Neural crest cell (in vitro differentiated cells): ENCODE measurements at places on chromosomes 1 and 21. TPM values are rescaled to one million over a fixed set of nuclear protein-coding genes. Genes with fewer than 3 reads are reported as not detected.

ATP13A2 gene
- total RNA-seq: 53.9 and 59.0 TPM in 2 replicates

FTCD gene
- total RNA-seq: 1.4 and 1.8 TPM in 2 replicates

HES3 gene
- total RNA-seq: 23.6 and 25.2 TPM in 2 replicates

DNA sequence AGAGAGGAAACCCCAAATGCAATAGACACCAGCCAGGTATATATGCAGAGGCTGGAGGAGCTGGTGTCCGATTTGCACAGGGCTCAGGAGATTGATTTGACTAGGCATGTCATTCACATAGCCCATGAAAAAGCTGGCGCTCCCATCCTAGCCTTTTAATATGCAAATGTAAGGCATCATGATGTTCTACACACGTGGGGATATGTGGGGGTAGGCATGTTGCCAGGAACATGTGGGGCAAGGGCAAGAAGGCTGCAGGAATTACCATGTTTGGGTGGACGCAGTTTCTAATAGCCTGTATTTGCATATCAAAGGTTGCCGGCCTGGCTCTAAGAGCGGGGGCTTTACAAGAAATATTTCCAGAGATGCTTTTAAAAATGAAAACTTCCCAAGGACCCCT lies 11.7 kb upstream of the SH3GLB1 start:
- peaks cover 13% of the 10 kb centered on the region for H3K27me3 ChIP-seq
- no peak overlapping the region for H3K4me3 ChIP-seq
- H3K4me1 ChIP-seq: no peaks in the 10 kb centered on the region
- no peak overlapping the region for H3K27ac ChIP-seq
- H3K36me3 ChIP-seq: no peaks in the 10 kb centered on the region

DNA sequence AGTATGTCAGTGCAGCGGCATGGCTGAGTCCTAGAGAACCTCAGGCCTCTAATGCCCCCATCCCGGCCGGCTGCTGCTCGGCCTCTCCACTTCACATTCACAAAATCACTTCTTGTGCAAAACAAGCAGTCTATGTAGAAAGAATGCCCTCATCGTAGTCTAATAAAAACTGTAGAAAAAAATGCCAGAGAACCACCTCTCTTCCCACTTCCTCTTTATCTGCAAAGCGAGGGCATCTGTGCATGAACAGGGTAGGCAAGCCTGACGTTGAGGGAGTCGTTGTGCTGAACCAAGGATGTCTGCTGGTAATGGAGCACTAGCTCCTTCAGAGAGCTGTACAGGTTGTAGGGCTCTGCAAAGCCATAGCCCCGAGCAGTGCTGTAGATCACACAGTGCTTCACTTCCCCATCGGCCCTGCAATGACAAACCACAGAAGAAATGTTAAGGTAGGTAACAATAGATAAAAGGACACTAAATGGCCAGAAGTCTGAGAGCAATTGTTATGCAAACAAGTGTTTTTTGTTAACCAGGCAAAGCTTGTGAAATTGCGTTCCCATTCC lies 88.9 kb downstream of the PIK3R3 start:
- H3K27me3 ChIP-seq: no peaks in the 10 kb centered on the region
- DNase-seq: no peak
- H3K4me3 ChIP-seq: peak overlapping the region; percentile 3
- H3K36me3 ChIP-seq: peaks cover 8% of the 10 kb centered on the region

GRCh38 chr1:158002022-158002630 lies 8.7 kb downstream of the KIRREL1 start:
- H3K36me3 ChIP-seq: no peaks in the 10 kb centered on the region
- peak overlapping the region; percentile 85 for H3K27ac ChIP-seq
- no peaks in the 10 kb centered on the region for H3K27me3 ChIP-seq
- DNase-seq: no peak
- H3K4me3 ChIP-seq: peak overlapping the region; percentile 75

GRCh38 chr1:203136409-203137042 lies 9.0 kb downstream of the ADORA1 start:
- DNase-seq: no peak
- no peaks in the 10 kb centered on the region for H3K27me3 ChIP-seq
- no peaks in the 10 kb centered on the region for H3K4me1 ChIP-seq
- no peak overlapping the region for H3K4me3 ChIP-seq
- H3K27ac ChIP-seq: no peak overlapping the region

DNA sequence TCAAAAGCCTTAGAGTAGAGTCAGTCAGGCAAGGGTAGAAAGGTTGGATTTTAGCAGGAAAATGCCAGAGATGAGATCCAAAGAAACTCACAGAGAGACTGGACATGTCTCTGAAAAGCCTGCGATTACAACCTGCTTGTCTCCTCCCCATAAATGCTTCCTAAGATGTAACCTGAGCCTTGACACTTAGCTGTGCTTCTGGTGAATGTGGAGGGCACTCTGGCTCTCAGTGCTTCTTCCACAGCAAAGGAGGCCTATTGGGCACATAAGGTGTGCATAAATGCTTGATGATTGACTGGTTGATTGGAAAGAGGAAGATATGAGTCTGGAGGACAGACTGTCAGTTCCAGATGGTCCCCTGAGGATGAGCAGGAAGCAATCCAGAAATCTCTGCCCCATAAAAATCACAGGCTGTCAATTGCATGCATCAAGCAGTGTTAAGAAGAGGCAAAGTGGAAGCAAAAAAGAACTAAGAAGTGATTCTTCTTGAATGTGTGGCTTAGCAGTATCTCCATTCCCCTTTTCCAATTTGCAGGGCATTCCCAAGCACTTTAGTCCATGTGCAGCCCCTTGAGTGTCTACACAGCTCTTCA lies 236.2 kb upstream of the RRP15 start:
- no peaks in the 10 kb centered on the region for H3K4me1 ChIP-seq
- no peak overlapping the region for H3K27ac ChIP-seq
- no peaks in the 10 kb centered on the region for H3K27me3 ChIP-seq
- H3K36me3 ChIP-seq: no peaks in the 10 kb centered on the region
- no peak overlapping the region for H3K4me3 ChIP-seq

DNA sequence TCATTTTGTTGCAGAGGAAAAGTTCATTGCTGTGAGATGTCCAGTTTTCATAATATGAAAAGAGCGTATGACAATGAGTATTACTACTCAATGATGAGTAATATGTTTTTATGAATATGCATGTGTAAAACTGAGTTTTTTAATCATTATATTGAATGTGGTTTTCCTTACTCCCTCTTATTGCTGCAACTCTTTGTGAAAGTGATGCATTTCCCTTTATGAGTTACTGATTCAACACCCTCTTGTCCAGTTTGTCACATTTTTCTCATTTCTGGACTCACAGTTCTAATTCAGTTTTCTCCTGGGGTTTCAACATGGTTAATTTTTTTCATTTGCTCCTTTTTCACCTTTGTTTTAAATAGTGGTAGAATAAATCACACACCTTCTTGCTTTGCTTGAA lies 35.2 kb upstream of the KCNJ15 start:
- no peak overlapping the region for H3K4me3 ChIP-seq
- no peak overlapping the region for H3K27ac ChIP-seq
- peaks cover 5% of the 10 kb centered on the region for H3K4me1 ChIP-seq
- no peak for DNase-seq
- peaks cover 20% of the 10 kb centered on the region for H3K36me3 ChIP-seq

DNA sequence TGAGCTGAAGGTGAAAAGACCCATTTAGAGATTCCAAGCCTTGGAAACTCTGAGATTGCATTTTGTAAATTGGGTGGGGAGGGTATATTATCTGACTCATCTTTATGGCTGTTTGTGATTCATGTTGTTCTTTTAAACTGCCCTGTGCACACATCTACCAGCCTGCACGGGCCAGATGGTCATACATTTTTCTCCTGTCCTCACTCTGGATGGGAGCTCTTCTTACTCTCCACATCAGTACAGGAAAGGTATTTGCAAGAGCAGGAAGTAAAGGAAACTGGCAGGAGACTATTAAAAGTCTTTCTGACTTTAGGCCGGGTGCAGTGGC lies 14.3 kb upstream of the NMNAT2 start:
- H3K4me3 ChIP-seq: no peak overlapping the region
- no peak for DNase-seq

GRCh38 chr1:232944347-232944746 lies 6.1 kb upstream of the NTPCR start:
- H3K36me3 ChIP-seq: no peaks in the 10 kb centered on the region
- H3K4me3 ChIP-seq: no peak overlapping the region
- peaks cover 10% of the 10 kb centered on the region for H3K4me1 ChIP-seq
- no peak for DNase-seq
- no peaks in the 10 kb centered on the region for H3K27me3 ChIP-seq

DNA sequence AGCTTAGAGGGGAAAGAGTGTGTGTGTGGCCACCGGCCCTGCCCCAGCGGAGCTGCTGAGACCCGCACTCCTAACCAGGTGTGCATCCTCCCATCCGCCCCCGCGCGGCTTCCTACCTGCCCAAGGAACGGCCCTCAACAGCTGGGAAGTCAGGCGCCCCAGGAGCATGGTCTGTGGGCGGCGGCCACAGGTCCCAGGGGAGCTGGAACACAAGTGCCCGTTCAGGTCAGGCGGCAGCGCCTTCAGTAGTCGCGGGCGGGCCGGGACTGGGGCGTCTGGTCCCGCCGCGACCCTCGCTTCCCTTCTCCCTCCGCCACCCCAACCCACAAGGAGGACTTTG lies 448 bp downstream of the AURKAIP1 start:
- no peaks in the 10 kb centered on the region for H3K27me3 ChIP-seq
- H3K4me1 ChIP-seq: peaks cover 9% of the 10 kb centered on the region
- no peaks in the 10 kb centered on the region for H3K36me3 ChIP-seq
- no peak for DNase-seq

DNA sequence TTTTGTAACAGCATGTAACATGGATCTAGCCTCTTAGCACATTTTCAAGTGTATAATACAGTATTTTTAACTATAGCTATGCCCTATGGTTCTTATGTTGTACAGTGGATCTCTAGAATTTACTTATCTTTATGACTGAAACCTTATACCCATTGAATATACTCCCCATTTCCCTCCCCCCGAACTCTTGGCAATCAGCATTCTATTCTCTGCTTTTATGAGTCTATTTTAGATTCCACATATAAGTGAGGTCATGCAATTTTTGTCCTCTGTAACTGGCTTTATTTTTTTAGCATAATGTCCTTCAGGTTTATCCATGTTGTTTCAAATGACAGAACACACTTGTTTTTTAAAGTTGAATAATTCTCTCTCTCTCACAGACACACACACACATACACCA lies 3.1 kb upstream of the GBP6 start:
- DNase-seq: no peak
- H3K36me3 ChIP-seq: no peaks in the 10 kb centered on the region
- H3K27me3 ChIP-seq: peaks cover 16% of the 10 kb centered on the region
- no peak overlapping the region for H3K4me3 ChIP-seq
- no peak overlapping the region for H3K27ac ChIP-seq

GRCh38 chr1:6743189-6744101 lies 41.8 kb upstream of the CAMTA1 start:
- H3K36me3 ChIP-seq: no peaks in the 10 kb centered on the region
- no peak for DNase-seq
- no peak overlapping the region for H3K27ac ChIP-seq
- no peaks in the 10 kb centered on the region for H3K4me1 ChIP-seq
- peak overlapping the region; percentile 58 for H3K4me3 ChIP-seq

GRCh38 chr1:54800899-54801759 lies at the start of gene TTC22:
TTC22 (minus strand) TSS chr1:54801323; CDS start chr1:54801163, 160 bp downstream.
- DNase-seq: no peak
- H3K36me3 ChIP-seq: no peaks in the 10 kb centered on the region
- H3K27ac ChIP-seq: no peak within 1 kb of the TSS
- H3K27me3 ChIP-seq: peaks cover 31% of the 10 kb centered on the region

GRCh38 chr1:84853741-84854721 lies 39.0 kb downstream of the LPAR3 start:
- H3K27ac ChIP-seq: no peak overlapping the region
- no peak for DNase-seq
- H3K4me3 ChIP-seq: no peak overlapping the region
- H3K36me3 ChIP-seq: no peaks in the 10 kb centered on the region
- H3K27me3 ChIP-seq: no peaks in the 10 kb centered on the region
- H3K4me1 ChIP-seq: peaks cover 11% of the 10 kb centered on the region

DNA sequence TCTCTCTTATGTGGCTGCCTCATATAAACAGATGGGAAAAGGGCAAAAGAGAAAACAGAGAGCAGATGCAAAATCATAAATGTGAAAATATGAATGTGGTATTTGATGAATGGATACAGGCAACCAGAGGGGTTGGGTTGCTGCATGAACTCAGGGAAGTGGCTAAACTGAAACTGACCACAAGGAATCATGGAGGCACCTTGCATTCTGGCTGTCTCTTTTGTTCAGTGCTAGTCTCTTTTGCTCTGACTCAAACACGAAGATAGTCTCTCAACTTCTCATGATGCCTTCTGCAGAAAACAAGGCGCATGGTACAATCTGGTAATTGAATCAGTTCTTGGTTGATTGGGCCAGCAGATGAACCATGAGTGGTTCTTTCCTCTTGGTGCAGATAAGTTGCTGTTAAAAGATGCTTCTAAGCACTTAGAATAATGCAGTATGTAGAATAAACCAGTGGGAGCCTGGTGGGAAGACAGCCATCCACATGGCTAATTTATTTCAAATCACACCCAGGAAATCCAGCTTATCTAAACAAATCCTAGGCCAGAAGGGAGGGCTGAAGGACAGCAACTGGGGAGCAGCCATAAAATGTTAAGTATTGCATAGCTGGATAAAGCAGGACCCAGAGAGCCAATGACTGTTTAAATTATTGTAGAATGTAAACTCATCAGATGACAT lies 64.2 kb downstream of the HLX start:
- DNase-seq: no peak
- no peak overlapping the region for H3K27ac ChIP-seq
- no peaks in the 10 kb centered on the region for H3K4me1 ChIP-seq
- H3K36me3 ChIP-seq: no peaks in the 10 kb centered on the region

DNA sequence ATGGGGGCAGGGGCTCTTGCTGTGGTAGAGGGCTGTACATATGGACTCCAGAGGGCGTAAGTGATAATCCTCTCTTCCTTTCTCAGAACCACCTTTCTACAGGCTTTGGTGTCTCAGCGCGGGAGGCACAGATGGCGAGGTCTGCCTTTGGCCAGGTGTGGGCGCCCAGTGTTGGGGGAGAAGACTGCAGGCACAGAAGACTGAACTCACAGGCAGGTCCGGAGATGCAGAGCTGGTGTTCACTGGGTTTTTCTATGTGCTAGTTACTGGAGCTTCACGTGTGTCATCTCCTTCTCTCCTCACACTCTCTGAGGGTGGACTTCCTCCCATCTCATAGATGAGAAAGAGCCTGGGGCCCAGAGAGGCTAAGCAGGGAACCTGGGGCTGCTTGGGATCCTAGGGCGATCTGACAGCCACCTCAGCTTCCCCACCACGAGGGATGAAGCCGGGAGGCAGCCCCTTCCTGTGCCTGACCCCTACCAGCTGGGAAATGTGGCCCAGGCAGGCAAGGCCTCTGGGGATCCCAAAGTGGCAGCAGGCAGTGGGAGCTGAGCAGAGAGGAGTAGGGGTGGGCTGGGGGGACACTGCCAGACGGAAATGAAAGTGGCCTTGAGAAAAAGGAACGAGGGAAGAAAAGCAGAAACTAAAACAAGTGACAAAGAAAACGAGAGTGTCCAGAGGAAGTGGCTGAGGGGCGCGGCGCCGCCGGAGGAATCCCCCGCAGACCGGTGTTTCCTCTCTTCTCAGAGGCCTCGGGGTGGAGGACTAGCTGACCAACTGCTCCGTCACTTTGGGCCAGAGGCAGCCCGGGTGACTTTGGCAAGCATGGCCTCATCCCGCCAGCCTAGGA lies 191.6 kb downstream of the HIVEP3 start:
- H3K27ac ChIP-seq: peak overlapping the region; percentile 71
- no peak overlapping the region for H3K4me3 ChIP-seq
- DNase-seq: no peak
- H3K27me3 ChIP-seq: no peaks in the 10 kb centered on the region

GRCh38 chr1:167862432-167863076 lies 51.4 kb downstream of the ADCY10 start:
- peaks cover 10% of the 10 kb centered on the region for H3K4me1 ChIP-seq
- H3K27me3 ChIP-seq: no peaks in the 10 kb centered on the region
